ENCODE measurements at places on chromosomes 16 and 17.
A peak's percentile ranks its signal among the peaks of the same experiment; 100 is the strongest.

DNA sequence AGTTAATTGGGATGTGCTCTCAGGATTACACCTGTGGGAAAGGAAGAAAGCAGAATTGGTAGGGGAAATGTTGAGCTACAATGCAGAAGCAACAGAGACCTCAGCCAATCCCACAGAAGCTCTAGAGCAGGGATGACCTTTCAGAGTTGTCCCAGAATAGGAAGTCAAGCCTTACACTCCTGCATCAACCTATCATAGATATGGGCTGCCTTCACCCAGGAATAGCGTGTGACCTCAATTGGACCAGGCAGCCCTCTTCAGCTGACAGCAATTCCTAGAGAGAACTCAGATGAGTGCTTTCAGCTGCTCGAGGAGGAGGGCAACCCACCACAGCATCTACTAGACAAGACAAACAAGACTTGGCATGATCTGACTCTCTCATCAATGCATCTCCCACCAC is 189.7 kb downstream of the TMEM132E start:
- no peak for DNase-seq

GRCh38 chr17:50096092-50096491 is 941 bp downstream of the PDK2 start:
- no peak for DNase-seq

DNA sequence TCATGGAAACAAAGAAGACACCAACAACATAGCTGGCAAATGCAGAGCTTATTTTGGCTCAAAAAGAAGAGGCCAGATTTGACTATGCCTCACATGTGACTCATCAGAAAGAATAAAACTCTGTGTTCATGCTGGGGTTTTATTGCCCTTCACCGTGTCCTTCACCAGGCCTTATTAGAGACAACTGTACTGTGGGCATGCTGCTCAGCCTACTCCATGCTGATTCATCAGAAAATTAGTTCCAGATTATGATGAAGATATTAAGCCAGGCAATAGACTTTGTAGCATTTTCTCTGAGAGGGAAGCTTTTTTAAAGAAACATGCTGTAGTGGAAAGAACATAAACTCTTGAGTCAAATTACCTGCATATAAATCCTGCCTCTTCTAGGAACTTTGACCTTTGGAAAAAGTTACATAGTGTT is 89.8 kb downstream of the CYB561 start:
- DNase-seq, result no peak

DNA sequence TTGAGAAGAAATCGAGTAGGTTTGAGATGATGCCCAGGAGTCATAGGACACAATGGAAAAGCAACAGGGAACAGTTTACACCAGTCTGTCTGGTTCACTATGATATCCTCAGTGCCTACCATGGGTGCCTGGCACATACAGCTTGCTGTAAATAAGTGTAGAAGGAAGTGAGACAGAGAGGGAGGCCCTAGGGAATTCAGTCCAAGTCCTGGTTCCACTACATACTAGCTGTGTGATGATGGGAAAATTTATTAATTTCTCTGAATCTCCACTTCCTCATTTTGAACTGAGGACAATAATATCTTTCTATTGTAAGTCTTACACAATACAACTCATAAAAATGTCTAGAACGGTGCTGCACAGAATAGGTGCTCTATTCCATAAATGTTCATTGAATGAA is 53.3 kb upstream of the LYRM9 start:
- DNase-seq, result no peak

- DNase-seq, result no peak
Measured at GRCh38 chr16:12170103-12171040, 193.8 kb downstream of the SNX29 start.

DNA sequence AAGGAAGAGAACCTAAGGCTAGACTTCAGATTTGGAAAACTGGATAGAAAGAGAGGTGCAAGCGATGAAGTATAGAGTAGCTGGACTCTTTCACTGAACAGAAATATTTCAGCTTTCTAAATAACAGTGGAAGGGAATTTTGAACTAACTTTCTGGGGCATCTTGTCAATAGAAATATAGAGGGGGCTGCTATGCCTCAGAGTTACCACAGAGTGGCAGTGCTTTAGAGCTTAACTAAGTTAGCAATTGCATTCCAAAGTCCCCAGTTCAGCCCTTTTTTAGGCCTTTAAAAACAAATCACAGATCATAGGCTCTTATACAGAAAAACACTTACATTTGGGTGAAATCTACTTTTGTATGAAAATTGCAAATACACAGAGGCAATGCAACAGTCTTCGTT is 154.2 kb upstream of the CDH8 start:
- no peak for DNase-seq

- DNase-seq, result no peak
Measured at GRCh38 chr17:48612456-48612853, 1.6 kb upstream of the HOXB7 start.

DNA sequence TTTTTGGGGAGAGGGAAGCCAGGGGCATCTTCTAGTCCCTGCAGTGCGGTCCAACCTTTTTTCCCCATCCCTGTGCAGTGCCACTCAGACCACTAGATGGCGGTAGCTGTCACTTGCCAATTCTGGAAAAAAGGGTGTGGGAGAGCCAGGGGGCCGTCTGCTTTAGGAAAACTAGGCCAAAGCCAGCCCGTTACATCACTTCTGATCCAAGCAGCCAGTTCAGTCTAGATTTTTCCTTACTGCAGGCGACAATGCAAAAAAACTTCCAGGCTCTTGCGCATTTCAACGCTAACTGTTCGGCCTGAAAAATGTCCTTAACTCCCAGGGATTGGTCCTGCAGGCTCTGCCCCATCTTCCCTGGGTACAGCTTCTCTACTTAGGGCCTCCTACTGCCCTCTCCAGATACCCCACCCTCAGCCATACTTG is 69.2 kb upstream of the CES5A start:
- DNase-seq, result no peak

- no peak for DNase-seq
Measured at GRCh38 chr16:67967958-67968399, 458 bp downstream of the SLC12A4 start.

- no peak for DNase-seq
Measured at GRCh38 chr16:9203956-9204355, 112.5 kb downstream of the HAPSTR1 start.

GRCh38 chr16:19830902-19831560 is 53.6 kb downstream of the GPRC5B start:
- DNase-seq, result no peak

DNA sequence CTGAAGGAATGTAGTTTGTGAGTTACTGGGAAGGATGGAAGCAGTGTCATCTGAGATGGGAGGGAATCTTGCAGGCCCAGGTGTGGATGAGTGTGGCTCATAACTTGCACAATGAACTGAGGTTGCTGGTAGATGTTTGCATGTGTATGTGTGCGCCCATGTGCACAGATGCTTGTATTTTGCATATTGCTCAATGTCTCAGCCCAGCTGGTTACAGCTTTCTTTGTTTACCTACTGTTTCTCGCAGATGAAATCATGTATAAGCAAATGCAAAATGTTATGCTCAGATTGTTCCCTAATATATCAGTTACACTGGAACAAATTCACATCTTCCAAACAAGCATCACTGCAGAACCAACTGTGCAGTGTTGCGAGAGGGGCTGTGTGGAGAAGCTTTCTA is 452.2 kb upstream of the EEF2KMT start:
- DNase-seq, result no peak

GRCh38 chr17:50682938-50683337 is 24.8 kb downstream of the ANKRD40 start:
- no peak for DNase-seq

DNA sequence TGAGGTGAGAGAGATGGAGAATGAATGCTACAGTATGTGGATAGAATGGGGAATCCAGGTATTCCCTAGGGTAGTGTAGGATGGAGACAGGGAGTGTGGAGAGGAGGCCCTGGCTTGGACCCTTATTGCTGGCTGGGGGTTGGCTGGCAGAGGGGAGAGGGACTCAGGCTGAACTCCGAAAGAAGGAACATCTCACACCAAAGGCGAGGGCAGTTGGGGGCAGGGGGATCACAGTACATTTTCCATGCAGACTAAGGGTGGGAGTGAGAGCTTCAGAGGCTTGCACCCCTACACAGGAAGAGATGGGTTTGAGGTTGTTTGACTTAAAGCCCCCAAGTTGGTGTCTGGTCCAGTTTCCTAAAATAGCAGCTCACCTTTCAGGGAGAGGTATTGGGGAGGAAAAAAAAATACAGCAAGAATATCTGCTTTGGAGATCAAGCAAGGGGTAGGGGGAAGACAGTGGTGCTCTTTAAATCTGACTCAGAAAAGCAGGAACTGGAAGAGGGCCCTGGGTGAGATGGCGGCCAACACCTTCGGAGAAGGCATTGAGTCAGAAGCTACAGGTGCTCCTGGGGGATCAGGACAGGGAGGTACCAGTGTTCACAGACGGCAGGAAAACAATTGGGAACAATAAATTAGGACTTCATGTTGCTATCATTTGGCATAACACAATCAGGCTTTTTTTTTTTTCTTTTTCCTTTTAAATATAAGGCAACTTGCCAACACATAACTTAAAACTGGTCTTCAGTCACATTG is 12.4 kb downstream of the TRAF4 start:
- DNase-seq, result peak; percentile 52

- no peak for DNase-seq
Measured at GRCh38 chr17:50276588-50277356, 2.5 kb downstream of the TMEM92 start.

DNA sequence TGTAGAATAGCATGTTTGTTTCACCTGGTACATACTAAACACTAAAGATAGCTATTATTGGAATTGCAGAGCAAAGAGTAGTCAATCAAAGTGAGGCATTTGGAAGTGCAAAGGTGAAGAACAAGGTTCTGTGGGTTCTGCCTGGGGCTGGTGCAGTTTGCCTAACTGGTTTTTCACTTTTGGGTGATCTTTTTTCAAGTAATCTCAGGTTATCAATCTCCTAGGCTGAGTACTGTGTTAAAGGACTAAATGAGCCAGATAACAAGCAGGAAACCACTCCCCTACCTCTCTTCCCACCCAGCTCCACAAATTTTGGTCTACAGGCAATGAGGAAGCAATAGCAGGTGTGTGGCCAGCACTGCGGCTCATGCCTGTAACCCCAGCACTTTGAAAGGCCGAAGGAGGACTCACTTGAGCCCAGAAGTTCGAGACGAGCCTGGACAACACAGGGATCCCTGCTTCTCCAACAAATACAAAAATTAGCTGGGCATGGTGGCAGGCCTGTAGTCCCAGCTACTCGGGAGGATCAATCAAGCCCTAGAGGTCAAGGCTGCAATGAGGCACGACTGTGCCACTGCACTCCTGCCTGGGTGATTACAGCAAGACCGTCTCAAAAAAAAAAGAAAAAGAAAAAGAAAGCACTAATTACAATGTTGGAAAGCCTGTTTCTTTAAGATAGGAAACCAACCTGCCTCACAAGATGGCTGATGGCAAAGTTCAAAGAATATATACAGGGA is 2.0 kb upstream of the NTAN1 start:
- no peak for DNase-seq

DNA sequence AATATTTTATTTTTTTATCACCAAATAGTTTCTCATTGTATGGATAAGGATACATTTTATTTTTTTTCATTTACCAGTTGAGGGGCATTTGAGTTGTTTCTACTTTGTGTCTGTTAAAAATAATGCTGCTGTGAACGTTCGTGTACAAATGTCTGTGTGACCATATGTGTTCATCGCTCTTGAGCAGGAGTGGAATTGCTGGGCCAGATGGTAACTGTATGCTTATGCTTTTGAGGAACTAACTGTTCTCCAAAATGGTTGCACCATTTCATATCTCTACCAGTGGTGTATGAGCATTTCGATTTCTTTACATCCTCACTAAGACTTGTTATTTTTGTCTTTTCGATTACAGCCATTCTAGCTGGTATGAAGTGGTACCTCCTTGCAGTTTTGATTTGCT is 212.5 kb upstream of the N4BP1 start:
- DNase-seq, result no peak

DNA sequence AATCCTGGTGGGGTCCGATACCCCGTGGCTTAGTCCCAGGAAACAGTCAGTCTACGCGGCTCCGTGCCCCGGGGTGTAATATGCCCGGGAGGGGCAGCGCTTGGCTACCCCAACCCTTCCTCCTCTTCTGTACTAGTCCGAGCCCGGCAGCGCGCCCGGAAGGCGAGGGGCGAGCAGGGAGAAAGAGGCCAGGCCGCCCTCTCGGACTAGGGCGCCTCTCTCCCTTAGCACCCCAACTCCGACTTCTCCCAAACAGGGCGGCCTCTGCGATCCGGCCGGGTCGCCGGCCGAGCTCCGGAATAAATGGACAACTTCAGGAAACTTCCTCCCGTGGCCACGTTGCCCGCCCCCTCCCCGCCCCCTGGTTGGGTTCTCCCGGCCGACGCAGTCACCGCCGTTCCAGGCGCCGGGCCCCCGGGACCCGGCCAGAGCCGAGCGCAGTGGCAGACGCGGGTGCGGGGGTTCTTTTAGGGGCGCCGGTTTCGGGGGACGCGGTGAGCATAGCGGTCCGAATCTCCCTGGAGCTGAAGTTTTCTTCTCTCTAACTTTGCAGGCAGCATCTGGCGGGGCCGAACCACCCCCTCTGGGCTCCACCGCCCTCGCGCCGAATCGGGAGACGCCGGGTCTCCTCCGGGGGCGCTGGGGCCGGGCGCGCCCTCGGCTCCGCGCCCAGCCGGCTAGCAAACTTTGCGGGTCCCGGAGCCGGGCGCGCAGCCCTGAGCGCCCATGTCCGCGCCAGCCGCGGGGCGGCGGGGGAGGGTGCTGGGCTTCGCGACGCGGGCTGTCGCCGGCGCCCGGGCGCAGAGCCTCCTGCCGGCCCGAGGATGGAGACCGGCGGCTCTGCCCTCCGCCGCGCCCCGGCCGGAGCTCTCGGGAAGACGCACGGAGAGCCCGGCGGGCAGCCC is at the start of gene SDK2:
TSS of gene SDK2 (minus strand) at position 301 of the 905 bp plus-strand sequence. CDS start 357 bp downstream, outside the sequence.
- DNase-seq, result no peak

DNA sequence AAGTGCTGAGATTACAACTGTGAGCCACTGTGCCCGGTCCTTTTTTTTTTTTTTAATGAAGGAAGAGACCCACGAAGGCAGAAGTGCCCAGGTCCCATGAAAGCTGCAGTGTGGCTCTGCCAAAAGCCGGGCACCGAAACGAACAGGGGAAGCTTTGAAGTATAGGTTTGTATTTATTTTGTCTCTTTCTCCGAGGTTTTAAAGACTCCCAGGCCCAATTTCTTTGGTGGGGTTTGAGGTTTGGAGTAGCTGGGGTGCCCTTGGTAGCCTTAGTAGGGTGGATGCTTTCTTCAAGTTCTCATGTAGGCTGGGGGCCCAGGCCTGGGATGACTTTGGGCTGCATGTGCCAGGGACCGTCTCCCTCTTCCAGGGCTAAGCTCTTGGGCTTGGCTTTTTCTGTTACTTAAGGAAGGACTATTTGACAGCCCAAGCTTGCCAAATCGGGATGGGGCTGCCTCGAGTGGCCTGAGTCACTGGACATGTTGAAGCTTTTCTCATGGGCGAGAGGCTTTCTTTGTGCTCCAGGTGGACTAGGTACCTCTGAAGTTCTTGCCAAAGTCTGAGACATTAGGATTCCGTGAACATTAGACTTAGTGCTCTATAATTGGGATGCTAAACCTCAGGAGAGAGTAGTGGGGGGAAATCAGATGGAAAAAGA is 66.3 kb downstream of the WIPI1 start:
- DNase-seq, result no peak

GRCh38 chr16:21646721-21647561 is 5.5 kb downstream of the IGSF6 start:
- no peak for DNase-seq
